ENCODE measurements at places on chromosomes 7 and 10.
A peak's percentile ranks its signal among the peaks of the same experiment; 100 is the strongest.

DNA sequence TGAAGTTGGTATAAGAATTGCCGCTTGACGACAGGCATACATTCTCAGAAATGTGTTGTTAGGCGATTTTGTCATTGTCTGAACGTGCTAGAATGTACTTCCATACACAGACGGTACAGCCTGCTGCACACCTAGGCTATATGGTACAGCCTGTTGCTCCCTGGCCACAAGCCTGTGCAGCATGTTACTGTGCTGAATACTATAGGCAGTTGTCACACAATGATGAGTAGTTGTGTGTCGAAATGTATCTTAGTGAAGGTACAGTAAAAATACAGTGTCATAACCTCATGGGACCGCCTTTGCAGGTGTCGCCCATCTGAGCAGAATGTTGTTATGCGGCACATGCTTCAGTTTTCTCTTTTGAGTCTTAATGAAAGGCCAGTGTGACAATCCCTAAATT, 66.5 kb downstream of the SHH start:
- no peak for DNase-seq

GRCh38 chr10:1154531-1155295, 98.5 kb downstream of the WDR37 start:
- DNase-seq: no peak

DNA sequence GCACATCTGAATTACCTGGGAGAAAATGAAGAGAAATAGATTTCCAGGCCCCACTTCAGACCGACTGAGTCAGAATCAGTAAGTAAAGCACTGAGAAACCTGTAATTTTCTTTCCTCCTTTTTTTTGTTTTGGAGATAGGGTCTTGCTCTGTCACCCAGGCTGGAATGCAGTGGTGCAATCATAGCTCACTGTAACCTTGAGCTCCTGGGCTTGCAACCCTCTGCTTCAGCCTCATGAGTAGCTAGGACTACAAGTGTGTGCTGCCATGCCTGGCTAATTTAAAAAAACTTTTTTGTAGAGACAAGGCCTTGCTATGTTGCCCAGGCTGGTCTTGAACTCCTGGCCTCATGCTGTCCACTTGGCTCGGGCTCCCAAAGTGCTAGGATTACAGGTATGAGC, 260.2 kb downstream of the STK31 start:
- DNase-seq: no peak

DNA sequence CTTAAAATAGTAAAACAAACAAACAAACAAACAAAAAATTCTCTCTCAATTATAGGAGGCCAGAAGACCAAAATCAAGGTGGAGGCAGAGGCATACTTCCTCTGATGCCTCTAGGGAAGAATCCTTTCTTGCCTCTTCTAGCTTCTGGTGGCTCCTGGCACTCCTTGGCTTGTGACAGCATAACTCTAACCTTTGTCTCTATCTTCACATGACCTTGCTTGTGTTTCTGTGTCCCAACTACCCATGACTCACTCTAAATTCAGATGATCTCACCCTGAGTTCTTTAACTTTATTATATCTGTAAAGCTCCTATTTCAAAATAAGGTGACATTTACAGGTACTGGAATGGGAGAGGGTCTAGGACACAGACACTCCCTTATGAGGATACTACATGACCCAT, 88.3 kb upstream of the ANTXRL start:
- no peak for DNase-seq

DNA sequence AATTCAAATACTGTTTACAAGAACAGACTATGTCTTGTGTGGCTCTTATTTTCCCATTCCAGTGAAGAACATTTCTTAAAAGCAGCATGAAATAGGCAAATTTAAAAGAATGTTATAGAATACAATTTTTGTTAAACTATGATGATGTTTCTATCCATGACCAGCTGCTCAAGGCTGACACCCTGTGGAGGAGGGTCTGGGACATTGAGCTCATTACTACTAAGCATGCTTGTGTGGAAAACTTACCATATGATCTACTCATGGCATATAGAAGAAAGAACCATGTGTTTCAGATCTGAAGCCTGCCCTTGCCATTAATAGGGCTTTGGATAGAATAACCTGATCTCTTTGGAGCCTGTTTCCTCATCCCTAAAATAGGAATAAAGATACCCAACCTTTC, 125.0 kb downstream of the FOXP2 start:
- no peak for DNase-seq

- no peak for DNase-seq
Observed at GRCh38 chr10:127813290-127813689, 76.3 kb downstream of the FOXI2 start.

- DNase-seq: no peak
Observed at GRCh38 chr7:126472825-126473224, 779.9 kb downstream of the GRM8 start.

DNA sequence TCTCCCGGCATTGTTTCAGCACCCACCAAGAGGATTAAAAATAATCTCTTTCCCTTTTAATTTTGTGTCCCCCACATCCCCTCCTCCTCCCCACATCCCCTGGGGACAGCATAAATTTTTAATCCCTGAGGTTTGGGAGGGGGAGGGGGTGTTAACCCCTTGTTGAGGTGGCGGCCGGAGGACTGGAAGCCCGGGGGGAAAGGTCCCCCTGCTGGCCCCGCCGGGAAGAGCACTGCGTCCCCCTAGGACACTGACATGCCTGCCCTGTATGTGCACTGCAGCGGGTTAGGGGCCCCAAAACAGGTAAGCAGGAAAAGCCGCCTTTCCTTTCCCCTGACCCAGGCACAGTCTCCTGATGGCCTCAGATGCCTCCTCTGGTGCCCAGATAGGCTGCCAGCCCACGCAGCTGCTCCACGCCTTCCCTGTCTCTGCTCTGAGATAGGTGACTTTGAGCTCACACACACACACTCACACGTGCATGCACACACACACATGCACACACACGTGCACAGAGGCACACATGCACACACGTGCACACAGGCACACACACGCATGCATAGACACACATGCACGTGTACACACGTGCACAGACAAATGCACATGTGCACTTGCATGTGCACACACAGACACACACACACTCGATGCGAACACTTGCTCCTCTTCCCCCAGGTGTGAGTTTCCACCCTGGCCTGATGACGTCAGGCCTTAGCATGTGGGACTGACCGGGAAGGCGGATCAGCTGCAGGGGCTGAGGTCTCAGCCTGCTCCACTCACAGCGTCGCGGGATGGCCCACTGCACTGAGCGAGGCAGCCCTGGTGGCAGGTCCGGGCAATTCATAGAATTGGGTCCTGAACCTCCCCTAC, 12.3 kb downstream of the CNPY1 start:
- no peak for DNase-seq

DNA sequence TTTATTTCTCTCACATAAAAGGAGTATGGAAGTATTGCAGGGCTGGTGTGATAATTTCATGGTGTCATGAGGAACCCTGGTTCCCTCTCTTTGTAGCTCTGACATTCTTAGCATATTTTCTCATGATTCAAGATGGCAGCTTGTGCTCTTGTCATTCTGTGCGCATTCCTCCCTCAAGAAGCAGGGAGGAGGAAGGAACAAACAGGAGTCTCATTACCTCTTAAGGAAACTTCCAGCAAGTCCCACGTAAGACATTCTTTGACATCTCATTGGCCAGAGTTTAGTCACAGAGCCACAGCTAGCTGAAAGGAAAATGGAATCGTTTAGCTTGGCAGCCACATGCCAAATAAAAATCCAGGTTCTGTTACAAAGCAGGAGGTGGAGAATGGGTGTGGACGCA, 546.8 kb downstream of the LRMDA start:
- DNase-seq: no peak

DNA sequence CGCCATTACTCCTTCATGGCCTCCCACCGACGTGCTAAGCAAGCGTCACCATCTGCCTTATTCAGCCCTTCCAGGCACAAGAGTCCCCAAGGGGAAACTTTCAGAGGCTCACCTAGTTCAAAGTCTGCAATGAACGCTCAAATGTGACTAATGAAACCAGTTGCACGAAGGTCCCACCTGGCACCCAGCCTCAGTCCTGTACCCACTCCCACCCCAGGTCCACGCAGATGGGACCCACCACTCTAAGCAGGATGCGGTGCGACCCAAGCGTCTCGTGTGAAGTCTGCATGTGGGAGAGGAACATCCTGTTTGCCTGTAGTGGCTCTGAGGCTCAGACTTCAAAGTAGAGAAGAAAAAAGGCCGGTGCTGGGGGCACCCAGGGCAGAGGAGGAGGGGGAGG, 40.3 kb downstream of the RGS10 start:
- no peak for DNase-seq

GRCh38 chr7:1434165-1434718, 25.0 kb downstream of the MICALL2 start:
- DNase-seq: no peak

GRCh38 chr7:4006687-4007086, 675.4 kb upstream of the FOXK1 start:
- DNase-seq: peak; percentile 56

DNA sequence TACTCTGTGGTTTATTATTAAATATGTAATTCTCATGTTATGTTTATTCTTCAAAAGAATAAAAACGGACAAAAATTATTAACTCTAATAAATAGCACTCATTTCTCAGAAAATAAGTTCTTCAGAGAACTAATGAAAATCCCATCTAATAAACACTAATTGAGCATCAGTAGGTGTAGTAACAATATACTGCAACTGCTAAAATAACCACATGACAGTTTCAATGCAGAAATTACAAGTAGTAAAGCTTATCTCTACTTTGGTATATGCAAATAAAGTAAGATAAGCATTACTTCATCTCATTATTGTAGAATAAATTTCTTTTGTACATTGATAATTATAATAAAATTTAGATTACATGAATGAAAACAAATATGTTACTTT, 56.4 kb upstream of the DKK1 start:
- no peak for DNase-seq

GRCh38 chr7:35792873-35793489, 7.9 kb upstream of the SEPTIN7 start:
- no peak for DNase-seq

DNA sequence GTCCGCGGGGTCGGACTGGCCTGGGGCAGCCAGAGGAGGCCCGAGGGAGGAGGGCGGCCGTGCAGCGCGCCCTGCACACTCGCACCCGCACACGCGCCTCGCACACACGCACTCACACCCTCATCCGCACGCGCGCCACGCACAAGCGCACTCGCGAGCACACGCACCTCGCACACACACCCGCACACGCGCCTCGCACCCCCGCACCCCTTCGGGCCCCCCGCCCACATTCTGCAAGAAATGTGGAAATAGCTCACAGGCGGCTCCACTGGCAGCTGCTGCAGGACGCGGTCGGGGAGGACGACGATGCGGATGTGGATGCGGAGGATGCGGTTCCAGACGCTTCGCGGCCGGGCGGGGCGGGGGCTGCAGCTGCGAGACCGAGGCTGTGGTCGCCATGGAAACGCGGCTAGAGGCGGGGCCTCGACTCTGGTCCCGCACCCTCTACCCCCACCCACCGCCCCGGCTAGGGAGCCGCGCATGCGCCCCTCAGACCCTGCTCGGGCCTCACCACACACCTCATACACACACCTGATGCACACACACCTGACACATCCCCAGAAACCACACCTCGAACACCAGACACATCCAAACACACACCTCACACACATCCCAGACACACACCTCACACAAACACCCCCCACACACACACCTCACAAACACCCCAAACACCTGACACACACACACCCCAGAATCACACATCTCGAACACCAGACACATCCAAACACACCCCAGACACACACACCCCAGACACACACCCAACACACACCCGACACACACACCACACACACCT, at the start of gene CALY:
Gene CALY (minus strand): TSS at position 320 of the 793 bp plus-strand sequence. CDS start 7,907 bp downstream, outside the sequence.
- DNase-seq: no peak

DNA sequence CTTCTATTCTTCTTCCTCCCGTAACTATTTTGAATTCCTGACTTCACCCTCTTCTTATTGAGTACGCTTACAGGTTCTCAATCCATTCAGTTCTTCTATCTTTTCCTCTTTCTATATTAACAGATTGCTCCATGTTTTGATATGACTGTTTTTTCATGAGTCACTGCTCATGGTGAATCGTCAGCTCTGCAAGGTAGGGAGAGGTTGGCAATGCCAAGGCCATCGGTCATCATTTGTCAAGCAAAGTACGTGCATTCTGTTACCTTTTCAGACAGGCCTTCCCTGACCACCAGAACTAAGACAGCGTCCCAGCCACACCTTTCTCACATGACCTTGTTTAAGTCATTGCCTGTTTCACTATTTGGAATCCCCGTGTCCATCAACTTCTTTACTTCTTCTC, 1001.9 kb upstream of the SORCS1 start:
- DNase-seq: no peak

DNA sequence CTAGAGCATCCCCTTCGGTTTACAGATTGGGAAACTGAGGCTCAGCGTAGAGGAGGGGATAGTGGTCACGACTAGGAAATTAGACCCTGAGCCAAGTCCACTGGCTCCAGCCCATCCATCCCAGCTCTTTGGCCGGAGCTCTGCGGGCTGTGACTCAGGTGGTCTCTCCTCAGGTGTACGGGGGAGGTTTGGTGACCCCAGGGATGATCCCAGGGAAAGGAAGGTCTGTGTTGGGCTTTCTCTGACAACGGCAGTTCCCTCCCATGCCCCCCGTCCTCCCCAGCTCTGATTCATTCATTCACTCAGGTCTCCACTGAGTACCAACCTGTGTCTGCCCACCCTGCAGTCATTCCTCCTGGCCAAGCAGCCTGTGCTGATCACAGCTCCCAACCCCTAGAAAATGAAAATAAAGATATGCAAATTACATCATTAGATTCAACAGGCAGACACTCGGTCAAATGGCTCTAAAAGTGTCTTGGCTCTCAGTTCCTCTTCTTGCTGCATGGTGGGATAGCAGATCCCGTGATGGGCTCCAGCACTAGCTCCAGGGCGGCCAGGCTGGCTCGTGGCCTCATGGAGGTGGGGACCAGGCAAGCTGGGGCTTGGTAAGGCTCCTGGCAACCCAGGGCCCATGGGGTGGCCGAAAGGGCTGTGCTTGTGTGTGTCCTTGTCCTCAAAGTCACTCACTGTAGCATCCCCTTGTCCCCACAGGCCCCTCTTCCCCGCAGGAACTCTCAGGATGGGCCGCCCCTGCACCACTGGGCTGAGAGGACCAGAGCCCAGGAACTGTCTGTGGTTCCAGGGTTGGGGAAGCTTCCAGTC, 37.8 kb downstream of the CLRN3 start:
- DNase-seq: no peak

- DNase-seq: peak; percentile 24
Observed at GRCh38 chr7:95199779-95200558, 124.4 kb downstream of the PON1 start.

DNA sequence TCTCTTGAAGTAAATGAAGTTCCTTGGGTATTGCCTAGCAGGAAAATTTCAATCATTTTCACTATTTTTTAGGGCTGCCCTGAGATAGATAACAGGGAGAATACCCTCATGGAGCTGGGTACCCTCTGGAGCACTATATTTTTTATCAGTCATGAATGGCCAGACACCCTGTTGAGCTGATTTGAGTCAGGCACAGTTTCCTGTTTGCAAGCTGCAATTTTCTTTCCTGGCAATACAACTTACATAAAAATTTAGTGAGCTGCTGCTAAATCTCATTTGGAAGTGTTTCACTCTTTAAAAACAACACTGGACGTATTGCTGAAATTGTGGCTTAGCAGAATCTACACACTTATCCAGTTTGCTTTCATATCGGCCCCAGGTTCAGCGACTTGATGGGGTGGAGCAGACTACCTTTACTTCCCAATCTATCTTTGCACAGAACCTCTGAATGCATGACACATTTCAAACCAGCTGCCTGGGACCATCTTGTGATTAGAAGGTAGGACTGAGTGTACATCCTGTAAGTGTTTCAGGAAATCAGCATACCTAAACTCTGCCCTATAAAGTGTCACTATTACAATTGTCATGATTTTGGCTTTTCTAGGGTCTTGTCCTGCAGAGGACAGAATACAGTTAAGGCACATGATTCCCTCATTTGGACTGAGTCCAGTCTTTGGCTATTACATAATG, 125.7 kb upstream of the FAM3C start:
- DNase-seq: no peak

GRCh38 chr10:108970016-108970415, 953.3 kb downstream of the XPNPEP1 start:
- no peak for DNase-seq

All from breast epithelium (tissue), 4 donors.